ENCODE measurements at places on chromosomes 1 and 21. TPM values are rescaled to one million over a fixed set of nuclear protein-coding genes. Genes with fewer than 3 reads are reported as not detected.

DNA sequence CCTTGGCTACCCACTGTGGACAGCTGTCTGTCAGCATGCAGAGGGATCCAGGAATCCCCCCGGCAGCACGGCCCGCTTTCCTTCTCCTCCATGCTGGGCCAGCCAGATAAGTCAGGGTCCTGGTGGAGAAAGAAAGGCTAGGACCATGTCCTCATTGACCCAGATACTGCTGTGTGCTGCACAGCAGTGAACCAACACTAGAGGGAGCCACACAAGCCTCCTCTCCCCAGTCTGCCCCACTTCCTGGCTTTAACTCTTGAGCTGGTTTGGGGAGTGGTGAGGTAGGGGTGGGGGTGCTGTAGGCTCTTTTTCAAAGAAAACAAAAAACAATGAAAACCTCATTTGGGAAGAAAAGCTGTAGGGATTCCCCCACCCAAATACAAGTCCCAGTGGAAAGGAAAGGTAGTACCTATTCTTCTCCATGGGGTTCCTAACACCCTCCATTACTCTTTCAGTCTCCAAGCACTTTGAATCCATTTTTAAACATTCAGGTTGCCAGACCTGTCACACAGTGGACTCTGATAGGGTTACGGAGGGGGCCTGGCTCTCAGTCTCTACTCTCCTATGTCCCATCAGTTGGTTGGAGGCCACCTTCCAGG lies 84.9 kb upstream of the CD1D start:
- DNase-seq = no peak

DNA sequence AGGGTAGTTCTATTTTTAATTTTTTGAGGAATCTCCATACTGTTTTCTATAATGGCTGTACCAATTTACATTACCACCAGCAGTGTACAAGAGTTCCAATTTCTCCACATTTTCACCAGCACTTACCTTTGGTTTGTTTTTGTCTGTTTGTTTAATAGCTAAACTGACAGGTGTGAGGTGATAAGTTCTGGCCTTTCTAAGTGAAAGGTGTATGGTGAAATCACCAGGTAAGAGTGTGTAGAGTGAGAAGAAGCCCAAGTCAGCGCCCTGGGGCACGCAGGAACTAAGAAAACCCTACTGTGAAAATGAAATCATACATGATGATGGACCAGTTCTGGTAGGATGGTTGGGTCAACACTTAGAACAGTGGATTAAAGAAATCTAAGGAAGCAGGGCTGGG lies 34.5 kb downstream of the BTG3 start:
- DNase-seq = no peak

The PROK1 gene
- 3.4 TPM for polyA plus RNA-seq

The GSTM5 gene
- polyA plus RNA-seq = 0.49 TPM

DNA sequence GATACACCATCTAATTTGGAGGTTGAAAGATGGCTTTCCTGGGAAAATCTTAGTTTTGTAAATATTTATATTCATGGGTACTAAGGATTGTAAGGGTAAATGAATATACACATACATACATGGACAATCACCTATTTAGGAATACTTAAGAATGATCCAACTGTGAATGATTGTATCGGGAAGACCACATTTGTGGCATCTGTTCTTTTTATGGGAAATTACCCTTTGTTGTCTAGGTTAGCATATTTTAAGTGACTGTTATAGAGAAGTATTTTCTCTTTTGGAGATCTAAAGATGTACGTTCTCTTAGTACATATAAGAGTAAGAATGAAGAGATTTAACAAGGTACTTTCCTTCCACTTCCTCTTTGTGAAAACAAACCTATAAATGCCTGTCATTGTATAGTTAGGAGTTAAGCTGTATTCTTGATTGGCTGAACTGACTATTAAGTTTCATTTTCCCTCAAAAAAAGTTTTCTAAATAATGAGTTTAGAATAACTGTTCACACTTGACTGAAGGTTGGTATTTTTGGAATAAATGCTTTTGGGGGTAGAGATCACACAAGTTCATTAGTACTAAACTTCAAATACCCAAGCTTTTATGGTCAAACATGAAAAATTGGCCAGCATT lies 26.7 kb downstream of the SNX7 start:
- no peak for DNase-seq

- no peak for DNase-seq
These were observed 12.1 kb downstream of the EPHA10 start for GRCh38 chr1:37752583-37753471.

GRCh38 chr1:54051933-54052430 lies 1.0 kb downstream of the TMEM59 start:
- DNase-seq = no peak

The IGSF5 gene
- polyA plus RNA-seq = 4.2 TPM

The OR10J1 gene
- polyA plus RNA-seq = not detected

GRCh38 chr1:81254560-81254959 lies 546.2 kb upstream of the ADGRL2 start:
- no peak for DNase-seq

DNA sequence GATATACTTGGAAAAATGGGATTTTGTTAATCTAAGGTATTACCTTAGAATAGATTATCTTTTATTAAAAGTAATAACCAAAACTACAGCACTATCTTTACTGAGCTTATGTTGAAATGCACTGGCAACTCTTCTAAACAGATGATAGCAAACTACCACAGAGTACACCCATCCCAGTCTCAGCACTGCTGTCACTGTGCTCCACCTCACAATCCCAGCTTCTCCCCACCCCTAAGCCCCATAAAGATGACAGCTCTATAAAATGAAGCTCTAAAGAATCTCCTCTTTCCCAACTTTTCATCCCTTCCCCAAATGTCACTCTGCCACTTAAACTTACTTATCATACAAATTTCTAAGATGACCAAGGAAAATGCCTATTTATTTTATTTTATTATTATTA lies 6.4 kb downstream of the DSTYK start:
- DNase-seq = no peak

The CFHR3 gene
- polyA plus RNA-seq = 0.15 TPM

Measured in heart left ventricle (tissue), 16 donors.